Ascending aorta (tissue), 2 donors: ENCODE measurements at places on chromosomes 12 and 14.

DNA sequence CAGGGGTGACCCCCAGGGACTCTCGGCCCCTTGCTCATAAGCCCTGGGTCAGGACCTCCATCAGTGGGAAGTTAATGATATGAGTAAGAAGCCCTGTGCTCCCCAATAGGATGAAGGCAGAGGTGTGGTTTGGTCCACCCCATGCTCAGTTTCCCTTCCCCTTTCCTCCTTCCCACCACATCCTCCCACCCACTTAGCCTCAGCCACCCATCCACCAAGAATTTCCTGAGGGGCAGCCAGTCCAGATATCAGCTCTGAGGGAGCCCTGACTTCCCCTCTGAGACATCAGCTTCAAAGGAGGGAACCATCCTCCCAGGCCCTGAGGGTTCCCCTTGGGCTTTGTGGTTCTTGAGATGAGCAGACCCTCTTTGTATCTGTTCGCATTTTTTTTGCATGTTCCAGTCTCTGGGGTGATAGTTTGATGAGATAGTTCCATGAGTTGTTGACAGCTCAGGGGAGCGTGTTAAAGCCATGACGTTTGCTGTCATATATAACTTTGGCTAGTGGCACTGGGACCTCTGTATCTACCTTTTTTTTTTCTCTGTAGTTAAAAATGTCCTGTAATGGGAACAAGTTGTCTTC is 71.2 kb downstream of the LGMN start:
- DNase-seq = no peak

GRCh38 chr14:92633724-92634123 is 114.7 kb downstream of the LGMN start:
- no peak for DNase-seq

DNA sequence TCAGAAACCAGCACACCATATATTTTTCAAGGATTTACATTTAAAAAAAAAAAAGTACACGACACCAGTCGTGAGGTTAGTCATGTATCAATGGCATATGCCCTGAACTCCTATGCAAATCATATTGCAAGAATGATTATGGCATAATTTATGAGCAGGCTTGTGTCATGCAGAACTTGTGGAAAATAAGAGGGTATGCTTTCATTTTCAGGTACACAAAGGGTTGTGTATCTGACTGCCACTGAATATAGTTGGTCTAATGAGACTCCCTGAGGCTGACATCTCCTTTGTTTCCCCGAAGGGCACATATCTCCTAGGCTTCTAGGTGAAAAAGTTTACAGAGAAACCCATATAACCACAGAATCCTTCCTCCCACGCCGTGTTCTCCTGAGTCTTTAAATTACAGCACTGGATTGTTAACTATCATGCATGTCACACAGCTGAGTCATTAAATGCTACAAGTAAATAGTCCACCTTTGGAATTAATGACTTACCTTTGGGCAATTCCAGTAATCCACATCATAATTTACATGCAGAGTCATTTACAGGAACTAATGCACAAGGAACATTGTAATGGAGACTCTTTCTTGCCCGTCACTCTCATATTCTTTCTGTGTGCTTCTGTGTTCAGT is 356.7 kb upstream of the DIO2 start:
- no peak for DNase-seq

DNA sequence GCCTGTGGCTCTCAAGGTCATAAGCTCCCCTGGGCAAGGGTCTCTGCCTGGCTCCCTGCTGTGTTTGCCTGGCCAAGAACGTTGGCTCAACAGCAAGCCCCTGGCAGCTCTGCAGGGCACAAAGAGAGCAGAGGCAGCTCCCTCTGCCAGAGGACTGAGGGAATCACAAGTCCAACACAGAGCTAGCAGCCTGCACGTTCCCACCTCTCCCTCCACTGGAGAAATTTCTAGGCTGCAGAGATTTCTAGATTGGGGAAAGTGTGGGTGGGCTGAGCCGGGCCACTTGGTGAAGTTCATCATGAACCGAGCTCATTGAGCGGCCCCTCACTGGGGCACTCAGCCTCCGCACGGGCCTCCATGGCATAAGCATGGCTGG is 19.8 kb downstream of the ZFYVE21 start:
- no peak for DNase-seq

- DNase-seq = peak; percentile 80
Measured at GRCh38 chr12:116910645-116911451, at the start of gene FBXW8. TSS of gene FBXW8 (plus strand) at chr12:116910950. CDS start at chr12:116911038, 88 bp downstream.

DNA sequence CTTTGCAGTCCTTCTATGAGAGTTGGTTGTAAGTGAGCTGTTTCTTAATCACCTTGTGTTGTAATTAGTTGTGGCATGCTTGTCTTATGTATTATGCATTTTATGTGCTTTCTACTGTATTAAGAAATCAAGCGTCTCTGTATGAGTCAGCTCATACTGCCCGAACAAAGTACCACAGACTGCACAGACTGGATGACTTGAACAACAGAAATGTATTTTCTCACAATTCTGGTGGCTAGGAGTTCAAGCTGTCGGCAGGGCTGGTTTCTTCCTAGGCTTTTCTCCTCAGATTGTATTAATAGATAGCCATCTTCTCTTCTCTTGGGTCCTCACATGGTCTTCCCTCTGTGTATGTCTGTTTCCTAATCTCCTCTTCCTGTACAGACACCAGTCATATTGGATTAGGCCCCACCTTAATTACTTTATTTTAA is 77.7 kb downstream of the FLRT2 start:
- no peak for DNase-seq

GRCh38 chr14:76271041-76271755 is 104.7 kb upstream of the ESRRB start:
- DNase-seq = no peak

- no peak for DNase-seq
Measured at GRCh38 chr12:559906-560455, 100.2 kb downstream of the B4GALNT3 start.

DNA sequence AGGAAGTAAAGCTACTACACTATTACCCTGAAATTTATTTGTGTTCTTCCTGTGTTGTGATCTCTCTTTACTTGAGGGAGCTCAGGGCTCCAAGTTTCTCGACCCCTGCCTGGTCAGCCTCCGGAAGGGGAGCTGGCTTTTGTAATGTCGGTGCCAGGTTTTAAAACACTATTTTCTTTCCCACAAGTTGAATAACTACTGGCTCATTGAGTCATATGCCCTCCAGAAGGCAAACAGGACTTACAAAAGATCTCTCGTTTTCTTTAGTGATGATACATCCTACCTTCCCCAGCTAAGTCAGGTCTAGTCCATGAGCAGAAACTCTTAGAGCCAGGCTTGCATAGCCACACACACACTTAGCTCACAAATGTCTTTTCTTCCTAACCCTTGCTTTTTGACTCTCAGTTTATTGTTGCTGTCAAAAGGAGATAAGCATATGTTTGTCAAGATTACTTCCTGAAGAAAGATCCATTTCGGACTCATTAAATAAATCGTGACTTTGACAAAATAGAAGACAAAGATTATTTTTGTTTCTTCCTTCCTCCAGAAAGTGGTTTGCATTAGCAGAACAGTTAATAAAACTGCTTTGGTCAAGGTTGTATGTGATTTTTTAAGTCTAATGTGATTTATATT is 209.8 kb upstream of the FLRT2 start:
- DNase-seq = no peak

DNA sequence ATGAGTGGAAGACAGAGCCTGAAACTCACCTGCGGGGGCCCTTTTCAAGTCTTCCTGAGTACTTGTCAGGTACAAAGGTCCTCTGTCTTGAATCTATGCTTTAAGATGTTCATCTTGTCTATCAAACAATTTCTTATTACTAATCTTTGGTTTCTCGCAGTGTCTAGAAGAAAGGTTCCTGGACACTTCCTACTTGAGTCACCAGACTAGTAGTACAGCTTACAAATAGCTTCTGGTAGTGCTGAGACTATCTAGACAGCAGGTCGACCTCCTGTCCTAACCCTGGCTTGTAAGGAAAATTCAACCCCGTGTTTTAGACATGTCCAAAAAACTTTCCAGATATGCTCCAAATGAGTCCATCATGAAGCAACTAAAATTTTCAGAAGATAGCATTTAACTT is 11.2 kb upstream of the ARID2 start:
- no peak for DNase-seq

DNA sequence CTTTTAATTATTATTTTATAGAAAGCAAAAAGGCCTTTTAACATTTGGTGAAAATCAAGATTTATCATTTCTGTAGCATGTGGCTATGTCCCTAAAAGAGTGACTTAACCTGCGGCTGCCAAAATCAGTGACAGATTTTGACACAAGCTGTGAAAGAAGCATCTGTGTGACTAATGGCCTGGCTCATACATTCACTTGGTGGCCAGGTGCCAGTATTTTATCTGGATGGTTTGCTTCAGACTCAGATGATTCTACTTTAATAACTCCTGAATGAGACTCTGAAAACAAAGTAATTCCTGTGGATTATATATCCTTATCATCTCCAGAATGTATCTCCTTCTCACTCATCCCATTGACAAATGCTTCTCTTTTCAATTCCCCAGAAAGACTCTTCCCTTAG is 103.0 kb downstream of the FSCB start:
- DNase-seq = no peak

DNA sequence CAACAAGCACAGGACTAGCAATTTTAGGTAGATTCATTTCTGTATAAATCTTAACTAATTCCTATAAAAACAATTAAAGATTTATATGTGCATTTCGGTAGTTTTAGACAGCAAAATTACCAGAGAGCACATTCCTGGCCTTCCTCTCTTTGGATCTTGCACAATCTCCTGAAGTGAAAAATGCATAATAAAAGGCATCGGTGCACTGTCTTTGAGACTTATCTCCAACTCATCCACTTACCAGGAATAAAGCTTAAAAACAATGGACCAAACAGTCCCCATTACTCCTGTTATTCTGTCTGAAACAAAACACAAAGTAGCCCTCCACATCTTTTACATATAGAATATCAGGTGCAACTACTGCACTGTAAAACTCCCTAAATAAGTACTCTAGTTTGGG is 69.3 kb downstream of the HECTD1 start:
- DNase-seq = no peak

DNA sequence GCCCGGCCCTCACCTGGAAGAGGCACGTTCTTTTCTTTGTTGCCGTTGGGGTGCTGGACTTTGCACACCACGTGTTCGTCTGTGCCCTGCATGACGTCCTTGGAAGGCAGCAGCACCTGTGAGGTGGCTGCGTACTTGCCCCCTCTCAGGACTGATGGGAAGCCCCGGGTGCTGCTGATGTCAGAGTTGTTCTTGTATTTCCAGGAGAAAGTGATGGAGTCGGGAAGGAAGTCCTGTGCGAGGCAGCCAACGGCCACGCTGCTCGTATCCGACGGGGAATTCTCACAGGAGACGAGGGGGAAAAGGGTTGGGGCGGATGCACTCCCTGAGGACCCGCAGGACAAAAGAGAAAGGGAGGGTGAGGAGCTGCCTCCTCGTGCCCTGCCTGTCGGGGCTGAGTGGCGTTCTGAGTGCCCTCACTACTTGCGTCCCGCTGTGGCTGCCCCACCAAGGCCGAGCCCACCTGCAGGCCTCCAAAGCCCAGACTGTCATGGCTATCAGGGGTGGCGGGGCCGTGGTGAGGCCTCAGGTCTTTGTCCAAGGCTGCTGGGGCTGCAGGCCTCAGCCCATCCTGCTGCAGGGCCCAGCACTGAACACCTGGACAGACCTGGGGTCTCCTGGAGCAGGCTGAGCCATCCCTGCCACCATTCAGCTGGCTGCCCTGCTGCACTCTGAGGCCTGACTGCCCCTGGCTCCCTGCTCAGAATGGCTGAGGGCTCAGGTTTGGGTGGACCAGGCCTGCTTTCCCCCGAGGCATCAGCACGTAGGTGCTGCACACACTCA is 329.7 kb downstream of the TMEM121 start:
- DNase-seq = no peak

DNA sequence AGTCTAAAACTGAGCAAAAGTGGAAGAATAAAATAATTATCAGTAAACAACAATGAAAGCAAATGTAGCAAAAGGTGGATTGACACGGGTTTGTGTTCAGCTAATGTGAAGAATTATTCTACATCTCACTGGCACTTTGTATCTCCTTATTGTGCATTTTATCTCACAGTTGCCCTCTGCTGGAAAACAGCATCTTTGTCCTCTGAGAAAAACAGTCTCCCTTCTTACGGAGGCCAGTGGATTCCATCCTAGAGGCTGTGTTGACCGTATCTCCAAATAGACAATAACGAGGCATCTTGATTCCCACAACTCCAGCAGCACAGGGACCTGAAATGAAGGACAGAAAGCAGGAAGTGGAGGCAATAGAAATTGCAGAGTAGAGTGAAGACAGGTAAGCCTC is 51.3 kb upstream of the PLBD1 start:
- no peak for DNase-seq

DNA sequence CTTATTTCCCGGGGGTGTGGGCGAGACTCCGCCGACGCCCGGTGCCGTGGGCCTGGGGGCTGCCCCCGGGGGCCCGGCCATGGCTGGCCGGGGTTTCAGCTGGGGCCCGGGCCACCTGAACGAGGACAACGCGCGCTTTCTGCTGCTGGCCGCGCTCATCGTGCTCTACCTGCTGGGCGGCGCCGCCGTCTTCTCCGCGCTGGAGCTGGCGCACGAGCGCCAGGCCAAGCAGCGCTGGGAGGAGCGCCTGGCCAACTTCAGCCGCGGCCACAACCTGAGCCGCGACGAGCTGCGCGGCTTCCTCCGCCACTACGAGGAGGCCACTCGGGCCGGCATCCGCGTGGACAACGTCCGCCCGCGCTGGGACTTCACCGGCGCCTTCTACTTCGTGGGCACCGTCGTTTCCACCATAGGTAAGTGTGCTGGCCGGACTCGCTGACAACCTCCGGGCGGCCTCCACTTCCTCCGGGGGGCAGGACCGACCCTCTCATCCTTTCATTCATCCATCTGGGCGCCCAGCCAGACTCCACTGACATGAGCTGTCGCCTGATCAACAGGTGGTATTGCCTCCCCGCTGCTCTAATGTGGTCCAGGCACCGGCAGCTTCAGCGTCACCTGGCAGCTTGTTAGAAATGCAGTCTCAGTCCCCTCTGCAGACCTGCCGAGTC is 467 bp downstream of the KCNK13 start:
- no peak for DNase-seq

DNA sequence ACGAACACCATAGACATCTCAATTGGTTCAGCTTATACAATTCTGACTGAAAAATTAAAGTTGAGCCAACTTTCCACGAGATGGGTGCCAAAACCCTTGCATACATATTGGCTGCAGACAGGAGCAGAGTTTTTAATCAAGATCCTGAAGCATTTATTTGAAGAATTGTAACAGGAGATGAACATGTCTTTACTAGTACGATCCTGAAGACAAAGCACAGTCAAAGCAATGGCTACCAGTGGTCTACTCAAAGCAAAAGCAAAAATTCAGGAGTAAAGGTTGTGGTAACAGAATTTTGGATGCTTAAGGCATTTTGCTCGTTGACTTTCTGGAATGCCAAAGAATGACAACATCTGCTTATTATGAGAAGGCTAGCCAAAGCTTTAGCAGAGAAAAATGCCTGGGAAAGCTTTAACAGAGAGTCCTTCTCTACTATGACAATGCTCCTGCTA is 20.7 kb downstream of the ZDHHC17 start:
- no peak for DNase-seq

- no peak for DNase-seq
Measured at GRCh38 chr12:106973545-106973944, 13.4 kb downstream of the MTERF2 start.

GRCh38 chr12:64714551-64714968 is 44.6 kb downstream of the GNS start:
- no peak for DNase-seq

GRCh38 chr14:85762526-85762925 is 232.6 kb downstream of the FLRT2 start:
- DNase-seq = no peak
